ENCODE measurements at places on chromosomes 13 and 19. TPM values are rescaled to one million over a fixed set of nuclear protein-coding genes. Genes with fewer than 3 reads are reported as not detected.

- H3K27ac ChIP-seq, result no peak overlapping the region
- no peaks in the 10 kb centered on the region for H3K36me3 ChIP-seq
- H3K4me3 ChIP-seq, result no peak overlapping the region
- DNase-seq, result peak; percentile 55
These were observed 5.7 kb upstream of the FBXO27 start for GRCh38 chr19:39038098-39038497.

- H3K27ac ChIP-seq, result peak overlapping the region; percentile 85
- no peaks in the 10 kb centered on the region for H3K27me3 ChIP-seq
- H3K36me3 ChIP-seq, result no peaks in the 10 kb centered on the region
- H3K4me1 ChIP-seq, result peaks cover 3% of the 10 kb centered on the region
These were observed 1.2 kb downstream of the PSPC1 start for GRCh38 chr13:19781526-19781925.

- no peaks in the 10 kb centered on the region for H3K36me3 ChIP-seq
- H3K4me1 ChIP-seq, result peaks cover 9% of the 10 kb centered on the region
- no peak for DNase-seq
- H3K27me3 ChIP-seq, result peaks cover 34% of the 10 kb centered on the region
- no peak overlapping the region for H3K4me3 ChIP-seq
These were observed 3.7 kb upstream of the SOX21 start for GRCh38 chr13:94716016-94716415.

The ACER1 gene
- total RNA-seq, result not detected

GRCh38 chr13:113967729-113968462 lies 6.0 kb downstream of the C13orf46 start:
- DNase-seq, result no peak
- no peak overlapping the region for H3K27ac ChIP-seq

GRCh38 chr19:15631817-15632216 lies 8.9 kb upstream of the CYP4F3 start:
- DNase-seq, result no peak
- H3K27ac ChIP-seq, result no peak overlapping the region
- H3K36me3 ChIP-seq, result no peaks in the 10 kb centered on the region
- H3K4me3 ChIP-seq, result no peak overlapping the region
- H3K27me3 ChIP-seq, result no peaks in the 10 kb centered on the region
- H3K4me1 ChIP-seq, result no peaks in the 10 kb centered on the region

DNA sequence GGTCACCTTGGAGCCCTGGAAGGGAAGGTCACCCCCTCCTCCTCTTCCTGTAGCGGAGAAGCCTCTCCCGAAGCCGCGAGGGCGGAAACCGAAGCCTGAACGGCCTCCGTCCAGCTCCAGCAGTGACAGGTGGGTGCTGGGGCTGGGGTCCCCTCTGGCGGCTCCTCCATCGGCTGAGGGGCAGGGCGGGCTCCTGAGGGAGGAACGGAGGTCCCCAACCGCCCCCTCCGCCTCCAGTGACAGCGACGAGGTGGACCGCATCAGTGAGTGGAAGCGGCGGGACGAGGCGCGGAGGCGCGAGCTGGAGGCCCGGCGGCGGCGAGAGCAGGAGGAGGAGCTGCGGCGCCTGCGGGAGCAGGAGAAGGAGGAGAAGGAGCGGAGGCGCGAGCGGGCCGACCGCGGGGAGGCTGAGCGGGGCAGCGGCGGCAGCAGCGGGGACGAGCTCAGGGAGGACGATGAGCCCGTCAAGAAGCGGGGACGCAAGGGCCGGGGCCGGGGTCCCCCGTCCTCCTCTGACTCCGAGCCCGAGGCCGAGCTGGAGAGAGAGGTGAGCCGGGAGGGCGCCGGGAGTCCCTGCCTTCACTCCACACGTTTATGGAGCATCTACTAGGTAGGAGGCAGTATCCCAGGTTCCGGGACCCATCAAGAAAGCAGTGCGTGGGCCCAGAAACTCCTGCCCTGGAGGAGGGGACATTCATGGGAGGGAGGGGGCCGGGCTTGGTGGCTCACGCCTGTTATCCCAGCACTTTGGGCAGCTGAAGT lies 22.0 kb downstream of the HDGFL2 start:
- no peaks in the 10 kb centered on the region for H3K4me1 ChIP-seq
- no peak overlapping the region for H3K4me3 ChIP-seq
- DNase-seq, result no peak
- H3K27ac ChIP-seq, result no peak overlapping the region

The CEACAM8 gene
- total RNA-seq, result not detected

DNA sequence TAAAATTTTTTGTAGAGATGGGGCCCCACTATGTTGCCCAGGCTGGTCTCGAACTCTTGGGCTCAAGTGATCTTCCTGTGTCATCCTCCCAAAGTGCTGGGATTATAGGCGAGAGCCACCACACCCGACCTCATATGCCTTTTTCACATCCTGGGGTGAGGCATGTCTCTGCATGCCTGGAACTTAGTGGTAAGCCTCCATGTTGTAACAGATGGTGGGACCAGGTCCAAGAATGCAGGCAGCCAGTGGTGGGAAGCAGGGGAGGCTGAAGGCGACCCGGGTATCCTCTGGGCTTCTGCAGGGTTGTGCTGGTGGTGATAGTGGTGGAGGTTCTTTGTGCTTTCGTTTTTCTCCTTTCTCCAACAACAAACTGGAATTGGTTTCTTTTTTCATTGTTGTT lies 30.1 kb upstream of the CCDC124 start:
- no peaks in the 10 kb centered on the region for H3K36me3 ChIP-seq
- no peaks in the 10 kb centered on the region for H3K4me1 ChIP-seq
- H3K27ac ChIP-seq, result no peak overlapping the region
- no peaks in the 10 kb centered on the region for H3K27me3 ChIP-seq

GRCh38 chr13:76198568-76199163 lies 562.5 kb downstream of the LMO7 start:
- H3K27ac ChIP-seq, result no peak overlapping the region
- no peaks in the 10 kb centered on the region for H3K27me3 ChIP-seq
- no peaks in the 10 kb centered on the region for H3K36me3 ChIP-seq
- H3K4me3 ChIP-seq, result no peak overlapping the region

The TEX29 gene
- not detected for total RNA-seq

The GRIN3B gene
- total RNA-seq, result 0.69 TPM

The JAK3 gene
- 3.4 TPM for total RNA-seq

- H3K36me3 ChIP-seq, result no peaks in the 10 kb centered on the region
- H3K27ac ChIP-seq, result no peak overlapping the region
- H3K4me1 ChIP-seq, result no peaks in the 10 kb centered on the region
- no peaks in the 10 kb centered on the region for H3K27me3 ChIP-seq
- H3K4me3 ChIP-seq, result no peak overlapping the region
These were observed 609.7 kb upstream of the SLITRK1 start for GRCh38 chr13:84491952-84492351.

DNA sequence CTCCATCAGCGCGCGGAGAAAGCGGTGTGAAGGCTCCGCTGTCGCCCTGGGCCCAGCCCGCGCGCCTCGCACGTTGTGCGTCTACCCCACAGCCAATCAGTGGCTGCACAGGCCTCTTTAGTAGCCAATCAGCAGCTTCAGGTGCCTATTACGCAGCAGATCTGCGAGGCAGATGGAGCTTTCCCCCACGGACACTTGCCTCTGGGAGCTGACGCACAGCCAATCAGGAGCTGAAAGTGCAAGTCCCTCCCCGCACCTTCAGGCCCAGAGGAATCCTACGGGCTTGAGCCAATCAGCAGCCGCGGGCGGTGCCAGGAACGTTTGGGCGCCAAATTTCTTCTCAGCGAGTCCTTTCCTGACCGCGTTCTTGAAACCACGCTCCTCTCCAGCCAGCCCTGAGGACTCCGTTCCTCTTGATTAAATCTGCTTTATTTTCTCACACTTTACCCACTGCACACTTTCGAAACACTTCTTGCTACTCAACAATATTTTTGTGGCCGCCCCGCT lies 39.9 kb downstream of the SIGLEC7 start:
- no peaks in the 10 kb centered on the region for H3K27me3 ChIP-seq
- no peaks in the 10 kb centered on the region for H3K4me1 ChIP-seq
- no peak overlapping the region for H3K4me3 ChIP-seq
- H3K36me3 ChIP-seq, result no peaks in the 10 kb centered on the region

The ZNF829 gene
- 1.3 TPM for total RNA-seq

GRCh38 chr13:73989244-73989843 lies 144.9 kb downstream of the KLF12 start:
- H3K27ac ChIP-seq, result no peak overlapping the region
- DNase-seq, result no peak
- H3K27me3 ChIP-seq, result no peaks in the 10 kb centered on the region
- H3K36me3 ChIP-seq, result peaks cover 2% of the 10 kb centered on the region
- no peaks in the 10 kb centered on the region for H3K4me1 ChIP-seq

DNA sequence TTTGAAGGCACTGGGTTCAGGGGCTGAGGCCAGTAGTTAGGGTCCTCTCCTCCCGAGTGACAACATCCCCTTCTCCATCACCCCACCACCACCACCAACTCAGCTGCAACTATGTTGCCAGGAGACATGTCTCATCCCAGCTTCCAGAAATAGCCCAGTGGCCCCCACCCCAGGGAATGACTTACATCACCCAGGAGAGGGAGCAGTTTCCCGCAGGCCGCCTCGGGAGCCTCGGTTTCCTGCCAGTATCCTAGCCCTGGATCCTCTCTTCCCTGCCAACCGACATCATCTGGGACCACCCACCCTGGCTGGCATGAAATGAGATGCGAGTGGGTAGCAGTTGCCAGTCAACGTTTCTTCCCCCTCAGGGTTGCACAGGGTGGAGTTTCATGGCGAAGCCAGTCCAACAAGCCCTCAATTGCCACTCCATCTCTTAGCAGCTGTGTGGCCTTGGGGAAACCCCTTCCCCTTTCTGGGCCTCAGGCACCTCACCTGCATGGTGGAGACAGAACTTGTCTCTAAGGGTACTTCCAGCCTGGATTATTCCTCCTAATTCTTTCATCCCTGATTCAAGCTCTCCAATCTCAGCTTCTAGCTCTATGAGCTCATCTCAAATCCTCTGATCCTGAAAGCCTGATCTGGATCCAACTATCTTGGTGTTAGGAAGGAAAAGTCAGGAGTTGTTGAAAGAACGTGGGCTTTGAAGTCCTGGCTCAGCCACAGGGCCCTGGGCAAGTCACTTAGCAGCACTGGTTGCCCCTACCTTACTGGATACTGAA lies 3.9 kb upstream of the GSK3A start:
- peaks cover 27% of the 10 kb centered on the region for H3K36me3 ChIP-seq
- no peak overlapping the region for H3K4me3 ChIP-seq
- H3K4me1 ChIP-seq, result peaks cover 37% of the 10 kb centered on the region
- no peak overlapping the region for H3K27ac ChIP-seq
- peak; percentile 72 for DNase-seq

DNA sequence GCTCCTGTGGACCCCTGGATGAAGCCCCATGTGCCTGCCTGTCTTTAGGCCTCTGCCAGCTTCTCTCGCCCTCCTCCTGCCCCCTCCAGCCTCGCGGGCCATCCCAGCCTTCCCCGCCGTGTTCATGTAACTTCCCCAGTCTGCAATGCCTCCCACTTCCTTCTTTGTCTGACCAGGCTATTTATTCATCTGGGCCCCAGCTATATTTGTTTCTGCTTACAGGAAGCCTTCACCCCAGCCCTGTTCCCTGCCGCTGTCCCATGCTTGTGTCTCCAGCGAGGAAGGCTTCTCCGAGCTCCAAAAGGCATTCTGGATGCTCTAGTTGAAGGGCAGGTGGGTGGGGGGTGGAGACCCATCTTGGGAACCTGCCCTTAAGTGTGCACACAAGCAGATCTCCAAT lies 7.9 kb upstream of the C3 start:
- no peak overlapping the region for H3K27ac ChIP-seq
- no peaks in the 10 kb centered on the region for H3K4me1 ChIP-seq
- H3K4me3 ChIP-seq, result no peak overlapping the region

The GAS6 gene
- 69.2 TPM for total RNA-seq

DNA sequence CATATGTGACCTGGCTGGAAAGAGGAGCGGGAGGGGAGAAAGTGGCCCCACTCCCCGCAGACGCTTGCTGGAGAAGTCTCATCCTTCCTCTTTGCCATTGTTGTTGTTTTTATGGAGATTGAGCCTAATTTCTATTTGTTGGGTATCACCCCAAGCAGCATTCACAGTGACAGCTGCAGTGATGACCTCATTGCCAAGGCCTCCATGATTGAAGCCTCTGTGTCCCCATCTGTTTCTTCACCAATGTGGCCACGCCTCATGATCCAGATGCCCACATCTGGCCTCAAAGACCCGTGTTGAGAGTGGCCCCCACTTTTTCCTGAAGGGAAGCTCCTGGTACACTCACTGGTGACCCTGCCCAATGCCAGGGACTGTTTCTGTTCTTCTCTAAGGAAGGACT lies 154.2 kb downstream of the SLC7A1 start:
- no peaks in the 10 kb centered on the region for H3K27me3 ChIP-seq
- peaks cover 8% of the 10 kb centered on the region for H3K4me1 ChIP-seq
- no peak overlapping the region for H3K27ac ChIP-seq
- no peak for DNase-seq
- no peaks in the 10 kb centered on the region for H3K36me3 ChIP-seq

The ZNF135 gene
- 1.2 TPM for total RNA-seq

GRCh38 chr13:111484141-111484925 lies 163.9 kb downstream of the TEX29 start:
- H3K27ac ChIP-seq, result no peak overlapping the region
- H3K4me3 ChIP-seq, result no peak overlapping the region
- H3K4me1 ChIP-seq, result no peaks in the 10 kb centered on the region
- DNase-seq, result no peak
- H3K36me3 ChIP-seq, result no peaks in the 10 kb centered on the region

The LGALS14 gene
- total RNA-seq, result not detected

The SIGLECL1 gene
- total RNA-seq, result not detected

DNA sequence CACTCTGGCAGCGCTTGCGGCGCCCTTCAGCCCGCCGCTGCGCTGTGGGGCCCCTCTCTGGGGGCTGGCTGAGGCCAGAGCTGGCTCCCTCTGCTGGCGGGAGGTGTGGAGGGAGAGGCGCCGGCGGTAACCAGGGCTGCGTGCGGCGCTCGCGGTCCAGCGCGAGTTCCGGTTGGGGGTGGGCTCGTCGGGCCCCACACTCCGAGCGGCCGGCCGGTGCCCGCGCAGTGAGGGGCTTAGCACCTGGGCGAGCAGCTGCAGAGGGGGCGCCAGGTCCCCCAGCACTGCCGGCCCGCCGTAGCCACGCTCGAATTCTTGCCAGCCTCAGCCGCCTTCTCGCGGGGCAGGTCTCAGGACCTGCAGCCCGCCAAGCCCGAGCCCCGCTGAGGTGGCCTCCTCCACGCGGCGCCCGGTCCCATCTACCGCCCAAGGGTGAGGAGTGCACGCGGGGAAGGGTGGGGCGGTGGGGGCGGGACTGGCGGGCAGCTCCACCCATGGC lies 879.0 kb upstream of the SLITRK5 start:
- H3K36me3 ChIP-seq, result no peaks in the 10 kb centered on the region
- no peak overlapping the region for H3K4me3 ChIP-seq
- H3K27me3 ChIP-seq, result no peaks in the 10 kb centered on the region

GRCh38 chr19:55141696-55142095 lies 7.3 kb downstream of the TNNT1 start:
- H3K4me3 ChIP-seq, result no peak overlapping the region
- no peak overlapping the region for H3K27ac ChIP-seq
- H3K27me3 ChIP-seq, result peaks cover 4% of the 10 kb centered on the region
- H3K36me3 ChIP-seq, result no peaks in the 10 kb centered on the region

The KLK7 gene
- total RNA-seq, result not detected

GRCh38 chr13:97953376-97953970 lies at the start of gene IPO5:
IPO5 (plus strand) TSS chr13:97953675; CDS start chr13:97976697, 23,022 bp downstream.
- H3K4me1 ChIP-seq, result no peaks in the 10 kb centered on the region
- no peak within 1 kb of the TSS for H3K4me3 ChIP-seq
- no peaks in the 10 kb centered on the region for H3K36me3 ChIP-seq
- H3K27ac ChIP-seq, result no peak within 1 kb of the TSS

DNA sequence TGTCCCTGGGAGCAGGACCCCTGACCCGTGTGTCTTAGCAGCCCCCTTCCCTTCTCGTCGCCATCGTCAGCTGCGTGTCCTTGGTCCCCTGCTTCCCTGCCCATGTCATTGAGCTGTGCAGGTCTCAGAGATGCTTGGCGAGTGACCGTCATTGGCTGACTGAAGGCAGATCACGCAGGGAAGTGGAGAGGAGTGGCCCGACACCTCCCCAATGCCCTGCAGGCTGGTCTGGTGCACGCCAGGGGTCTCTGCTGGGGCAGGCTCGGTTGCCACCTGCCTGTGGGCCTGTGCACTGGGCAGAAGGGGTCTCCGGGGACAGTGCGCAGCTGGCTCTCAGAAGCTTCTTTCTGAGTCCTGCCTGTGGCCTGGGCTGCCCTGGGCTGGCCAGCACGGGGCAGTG lies 6.2 kb downstream of the GNA11 start:
- peaks cover 33% of the 10 kb centered on the region for H3K4me1 ChIP-seq
- no peaks in the 10 kb centered on the region for H3K27me3 ChIP-seq
